H7 (cell line): ENCODE measurements at places on chromosomes 5 and 9. TPM values are rescaled to one million over a fixed set of nuclear protein-coding genes. Genes with fewer than 3 reads are reported as not detected.

DNA sequence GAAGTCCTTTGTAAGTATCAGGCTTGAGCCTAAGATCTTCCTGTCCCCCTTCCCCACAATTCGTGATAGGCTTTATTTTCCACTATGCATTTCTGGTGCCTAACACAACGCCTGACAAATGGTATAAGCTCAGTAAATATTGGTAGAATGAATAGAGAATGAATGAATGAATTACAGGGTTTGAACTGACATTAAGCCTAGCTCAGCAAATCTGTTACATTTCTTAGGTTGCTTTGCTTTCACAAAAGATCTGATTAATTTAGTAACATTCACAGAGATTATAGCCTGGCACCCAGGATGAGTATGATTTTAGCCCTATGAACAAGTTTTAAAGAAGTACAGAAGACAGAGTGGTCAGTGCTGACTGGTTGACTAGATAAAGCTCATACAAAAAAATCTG, 16.4 kb downstream of the RUSC2 start:
- no peak for DNase-seq

- DNase-seq, result no peak
These were observed 167.8 kb downstream of the PAM start for GRCh38 chr5:102922799-102923477.

- no peak for DNase-seq
These were observed 209.5 kb upstream of the TARS1 start for GRCh38 chr5:33231214-33231710.

CDO1 gene
- 9.2 and 9.9 TPM in 2 replicates for total RNA-seq

IDNK gene
- 0.78 and 1.4 TPM in 2 replicates for total RNA-seq
